ENCODE measurements at places on chromosomes 5 and 9.

GRCh38 chr5:140338336-140338735, 8.1 kb downstream of the HBEGF start:
- no peak for DNase-seq

DNA sequence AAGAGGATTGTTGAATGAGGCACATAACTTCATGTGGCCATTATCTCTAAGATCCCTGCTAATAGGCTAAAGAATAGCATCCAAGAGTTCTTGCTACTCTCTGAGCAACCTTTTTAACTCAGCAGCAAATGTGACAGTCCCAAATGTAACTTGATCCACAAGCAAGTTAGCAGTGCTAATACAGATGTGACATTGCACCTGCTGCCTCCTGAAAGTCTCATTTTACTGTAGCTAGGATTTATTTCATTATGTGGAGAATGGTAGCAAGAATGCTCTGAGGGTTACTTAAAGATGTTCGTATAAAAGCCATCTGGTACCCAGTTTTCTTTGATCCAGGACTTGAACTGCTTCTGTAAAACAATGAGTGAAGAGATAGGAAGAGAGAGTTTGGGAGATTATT, 45.8 kb downstream of the CDH10 start:
- DNase-seq, result no peak

- no peak for DNase-seq
Observed at GRCh38 chr9:72041775-72042194, 18.6 kb downstream of the C9orf57 start.

DNA sequence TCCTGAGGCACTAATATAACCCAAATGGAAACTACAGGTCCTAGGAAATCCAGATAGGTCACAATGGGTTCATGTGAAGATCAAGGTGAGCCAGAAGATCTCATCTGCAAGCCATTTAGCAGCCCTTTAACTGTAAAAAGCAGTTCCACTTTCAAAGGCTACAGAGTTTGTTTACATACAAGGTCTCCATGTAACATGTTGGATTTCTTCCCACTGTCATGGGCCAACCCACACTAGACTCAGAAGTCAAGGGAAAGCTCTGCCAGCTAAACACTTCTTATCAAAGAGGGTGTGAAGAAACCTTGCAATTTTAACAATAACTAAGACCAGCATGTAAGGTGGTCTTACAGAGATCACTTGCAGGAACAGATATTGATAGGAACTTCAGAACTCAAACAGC, 3.8 kb upstream of the CTNNAL1 start:
- no peak for DNase-seq

- no peak for DNase-seq
Observed at GRCh38 chr9:76521244-76521681, 62.3 kb downstream of the GCNT1 start.

GRCh38 chr5:1363160-1363559, 18.3 kb upstream of the CLPTM1L start:
- no peak for DNase-seq

- DNase-seq, result no peak
Observed at GRCh38 chr9:74773886-74774479, 113.7 kb downstream of the TRPM6 start.

- DNase-seq, result no peak
Observed at GRCh38 chr5:40619421-40619820, 60.3 kb upstream of the PTGER4 start.

DNA sequence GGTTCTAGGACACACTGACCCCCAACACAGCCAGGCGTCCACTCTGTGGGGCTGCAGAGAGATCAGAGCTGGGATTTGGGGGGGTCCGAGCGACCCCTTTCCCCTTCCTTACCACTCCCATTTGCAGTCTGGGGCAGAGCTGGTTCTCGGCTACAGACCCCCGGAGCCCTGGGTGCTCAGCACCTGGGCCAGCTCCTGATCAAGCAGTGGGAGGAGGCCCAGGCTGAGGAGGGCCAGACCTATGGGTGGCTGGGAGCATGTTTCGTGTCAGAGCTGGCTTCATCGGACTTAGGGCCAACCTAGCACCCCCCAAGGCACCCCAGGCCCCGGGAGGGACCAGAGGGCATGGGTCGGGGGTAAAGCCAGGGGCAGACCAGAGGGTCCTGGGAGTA, 7.6 kb downstream of the GRIN1 start:
- no peak for DNase-seq
